Activated gamma-delta T cell (primary cell): ENCODE measurements at places on chromosomes 1 and 21.

- DNase-seq: no peak
These were observed 14.5 kb upstream of the PRDM16 start for GRCh38 chr1:3054474-3054873.

DNA sequence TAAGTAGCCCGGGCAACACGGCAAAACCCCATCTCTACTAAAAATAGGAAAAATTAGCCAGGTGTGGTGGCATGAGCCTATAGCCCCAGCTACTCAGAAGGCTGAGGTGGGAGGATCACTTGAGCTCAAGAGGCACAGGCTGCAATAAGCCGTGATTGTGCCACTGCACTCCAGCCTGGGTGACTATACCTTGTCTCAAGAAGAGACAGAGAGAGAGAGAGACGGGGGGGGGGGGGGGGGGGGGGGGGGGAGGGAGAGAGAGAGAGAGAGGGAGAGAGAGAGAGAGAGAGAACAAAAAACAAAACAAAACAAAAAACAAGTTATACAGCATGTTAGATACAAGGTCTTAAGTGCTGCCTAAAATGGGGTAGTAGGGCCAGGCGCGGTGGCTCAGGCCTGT lies 77.8 kb upstream of the ZNF281 start:
- no peak for DNase-seq

DNA sequence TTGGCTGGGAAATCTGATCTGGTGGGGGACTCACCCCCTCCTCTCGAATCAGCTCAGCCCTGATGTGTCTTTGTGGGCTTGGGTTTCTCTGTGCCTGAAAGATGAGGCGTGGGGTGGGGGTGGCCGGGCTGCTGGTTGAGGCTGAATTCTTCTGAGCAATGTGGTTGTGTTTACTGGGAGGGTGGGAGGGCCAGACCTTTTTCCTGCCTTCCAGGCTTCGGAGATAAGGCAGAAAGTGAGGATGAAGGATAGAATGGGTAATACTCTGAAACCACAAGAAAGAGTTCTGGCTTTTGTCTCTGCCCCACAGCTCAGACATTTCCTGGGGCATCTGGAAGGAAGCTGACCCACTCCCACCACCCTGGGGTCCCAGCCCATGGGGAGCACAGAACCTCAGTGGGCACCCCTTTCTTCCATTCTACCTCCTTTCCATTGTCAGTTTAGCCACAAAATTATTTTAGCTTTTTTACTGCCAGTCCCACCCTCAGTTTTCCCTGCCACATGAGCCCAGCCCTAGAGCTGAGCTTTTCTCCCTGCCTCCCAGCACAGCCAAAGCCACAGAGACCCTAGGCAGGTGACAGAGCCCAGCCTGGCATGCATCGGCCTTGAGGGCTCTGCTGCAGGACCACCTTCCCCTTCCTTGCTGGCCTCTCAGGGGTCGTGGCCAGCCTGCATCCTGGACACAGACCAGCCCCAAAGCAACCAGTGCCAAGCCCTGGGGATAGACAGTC lies 11.2 kb downstream of the ALX3 start:
- DNase-seq: no peak

DNA sequence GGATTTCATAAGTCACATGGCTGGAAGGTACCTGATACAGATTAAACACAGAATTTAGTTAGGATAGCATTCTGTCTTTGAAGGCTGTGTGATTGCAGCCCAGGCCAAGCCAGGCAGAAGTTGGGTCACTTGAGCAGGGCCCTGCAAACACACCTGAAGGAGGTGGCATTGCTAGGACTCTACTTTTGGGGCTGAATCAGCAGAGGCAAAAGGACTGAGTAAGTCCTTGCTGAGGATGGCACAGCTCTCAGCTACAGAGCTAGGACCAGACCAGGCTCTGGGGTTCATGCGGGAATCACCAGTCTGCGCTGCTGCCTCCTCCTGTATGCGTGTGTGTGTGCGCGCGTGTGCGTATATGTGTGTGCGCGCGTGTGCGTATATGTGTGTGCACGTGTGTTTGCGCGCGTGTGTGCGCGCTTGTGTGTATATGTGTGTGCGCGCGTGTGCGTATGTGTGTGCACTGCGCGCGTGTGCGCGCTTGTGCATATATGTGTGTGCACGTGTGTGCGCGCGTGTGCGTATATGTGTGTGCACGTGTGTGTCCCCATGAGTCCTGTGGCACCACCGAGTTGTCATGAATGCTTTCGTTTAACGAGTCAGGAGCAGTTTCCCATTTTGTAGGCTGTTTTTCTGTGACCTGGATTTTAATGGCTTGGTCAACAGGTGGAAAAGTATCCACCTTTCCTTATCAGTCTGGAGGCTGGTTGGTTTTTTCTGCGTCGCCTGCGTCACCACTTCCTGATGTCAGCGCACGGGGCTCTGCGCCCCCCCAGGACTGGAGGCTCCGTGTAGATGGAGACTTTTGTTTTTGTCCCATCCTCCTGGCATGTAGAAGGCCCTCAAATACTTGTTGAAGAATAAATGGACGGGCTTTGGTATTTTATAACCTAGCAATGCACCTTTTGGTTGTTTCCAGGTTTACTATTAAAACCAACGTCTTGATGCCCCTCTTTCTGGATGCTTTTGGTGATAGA lies 34.7 kb downstream of the ADARB1 start:
- DNase-seq: no peak

- DNase-seq: no peak
These were observed 3.2 kb downstream of the EDN2 start for GRCh38 chr1:41481109-41481775.

DNA sequence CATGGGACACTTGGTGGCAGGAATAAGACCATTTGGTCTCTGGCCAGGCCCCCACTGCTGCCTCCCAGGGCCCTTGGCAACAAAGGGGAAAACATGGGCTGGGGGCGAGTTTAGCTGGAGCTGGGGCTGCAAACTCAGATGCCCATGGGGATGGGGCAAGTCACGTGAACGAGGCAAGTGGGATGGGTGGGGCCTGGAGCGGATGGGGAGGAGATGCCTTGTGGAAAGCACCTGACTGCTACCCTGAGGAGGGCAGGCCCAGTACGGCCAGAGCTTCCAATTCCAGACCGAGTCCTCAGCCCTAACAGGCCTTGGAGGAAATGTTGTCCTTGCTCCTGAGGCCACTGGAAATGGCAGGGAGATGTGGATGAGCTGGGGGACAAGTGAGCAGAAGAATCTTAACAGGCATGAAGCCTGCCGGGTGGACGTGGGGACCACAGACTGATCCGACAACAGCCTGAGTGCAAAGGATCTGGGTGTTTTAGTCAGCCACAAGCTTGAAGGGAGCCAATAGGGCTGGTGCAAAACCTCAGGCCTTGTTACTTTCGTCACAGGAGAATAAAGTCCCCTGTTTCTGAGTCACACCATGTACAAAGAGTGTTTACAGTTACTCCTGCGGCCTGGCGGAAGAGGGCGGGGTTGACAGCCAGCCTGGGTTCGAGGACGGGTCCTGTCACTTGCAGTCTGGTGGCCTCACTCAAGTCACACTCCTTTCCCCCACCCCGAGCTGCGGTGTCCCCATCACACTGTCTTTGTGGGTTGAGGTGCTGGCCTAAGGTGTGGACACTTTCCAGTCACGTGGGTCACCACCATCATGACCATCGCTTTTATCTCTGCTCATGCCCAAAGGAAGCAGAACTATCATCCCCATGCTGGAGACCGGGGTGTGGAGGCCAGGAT lies 19.1 kb downstream of the RUNX3 start:
- peak; percentile 73 for DNase-seq

DNA sequence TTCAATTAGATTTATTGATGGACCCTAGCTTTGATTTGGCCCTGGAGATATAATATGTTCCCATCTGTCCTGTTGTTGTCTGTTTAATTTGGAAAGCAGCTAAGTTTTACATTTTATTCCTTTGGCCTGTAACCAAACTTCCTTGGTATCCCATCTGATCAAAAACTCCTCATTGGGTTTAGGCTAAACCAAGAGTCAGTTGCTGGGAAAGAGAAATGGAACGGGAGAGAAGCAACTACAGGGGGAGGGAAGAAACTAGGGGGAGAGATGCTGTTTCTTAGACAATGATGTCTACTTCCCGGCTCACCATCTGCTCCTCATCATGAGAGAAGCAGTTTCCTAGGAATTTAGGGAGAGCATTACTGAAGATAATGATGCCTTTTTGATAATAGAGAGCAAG lies 141.8 kb downstream of the SYT2 start:
- no peak for DNase-seq

DNA sequence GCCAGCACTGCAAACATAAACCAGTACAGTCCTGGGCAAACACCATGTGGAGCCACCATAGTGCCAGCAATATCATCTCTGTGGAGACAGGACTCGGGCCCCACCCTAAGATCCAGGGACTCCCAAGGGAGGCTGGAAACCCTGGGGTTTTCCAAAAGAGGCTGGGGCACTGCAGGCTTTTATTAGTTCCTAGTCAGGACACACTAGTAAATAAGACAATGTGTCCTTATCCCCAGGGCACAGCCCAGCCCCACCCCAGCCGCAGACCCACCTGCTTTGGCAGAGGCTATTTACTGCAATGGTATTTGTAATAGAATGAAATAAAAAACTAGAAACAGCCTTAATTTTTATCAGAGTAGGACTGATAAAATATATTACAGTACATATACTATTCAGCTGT lies 486 bp upstream of the GJB3 start:
- no peak for DNase-seq

DNA sequence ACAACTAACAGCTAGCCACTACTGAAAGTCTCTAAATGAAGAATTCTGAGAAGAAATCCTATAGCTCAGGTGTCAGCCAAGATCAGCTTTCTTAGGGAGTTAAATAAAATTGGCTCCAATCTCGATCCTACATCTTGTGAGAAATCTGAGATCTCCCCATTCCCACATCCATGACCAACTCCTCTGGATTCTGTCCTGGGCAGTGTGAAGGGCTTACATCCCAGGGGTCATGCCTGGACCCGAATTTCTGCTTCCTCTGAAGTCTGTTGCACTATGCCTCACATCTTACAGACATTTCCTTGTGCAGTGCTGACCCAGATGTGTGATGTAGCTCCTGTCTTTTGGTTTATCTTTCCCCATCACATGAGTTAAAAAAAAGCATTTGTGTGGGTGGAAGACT lies 4.8 kb upstream of the TNN start:
- no peak for DNase-seq

GRCh38 chr1:205211839-205212536 lies 486 bp upstream of the DSTYK start:
- no peak for DNase-seq
